Stimulated activated CD4-positive, alpha-beta T cell treated with anti-CD3 and anti-CD28 coated beads, Interleukin-4, amount 100 ng/mL, for 48 hours (primary cell): ENCODE measurements at places on chromosomes 11 and 22.
A peak's percentile ranks its signal among the peaks of the same experiment; 100 is the strongest.

- no peak for DNase-seq
Observed at GRCh38 chr11:107594736-107595135, 3.8 kb downstream of the ELMOD1 start.

GRCh38 chr11:133443206-133443747 lies 89.0 kb downstream of the OPCML start:
- DNase-seq: no peak

- DNase-seq: no peak
Observed at GRCh38 chr11:67418476-67419281, 3.2 kb downstream of the CARNS1 start.

DNA sequence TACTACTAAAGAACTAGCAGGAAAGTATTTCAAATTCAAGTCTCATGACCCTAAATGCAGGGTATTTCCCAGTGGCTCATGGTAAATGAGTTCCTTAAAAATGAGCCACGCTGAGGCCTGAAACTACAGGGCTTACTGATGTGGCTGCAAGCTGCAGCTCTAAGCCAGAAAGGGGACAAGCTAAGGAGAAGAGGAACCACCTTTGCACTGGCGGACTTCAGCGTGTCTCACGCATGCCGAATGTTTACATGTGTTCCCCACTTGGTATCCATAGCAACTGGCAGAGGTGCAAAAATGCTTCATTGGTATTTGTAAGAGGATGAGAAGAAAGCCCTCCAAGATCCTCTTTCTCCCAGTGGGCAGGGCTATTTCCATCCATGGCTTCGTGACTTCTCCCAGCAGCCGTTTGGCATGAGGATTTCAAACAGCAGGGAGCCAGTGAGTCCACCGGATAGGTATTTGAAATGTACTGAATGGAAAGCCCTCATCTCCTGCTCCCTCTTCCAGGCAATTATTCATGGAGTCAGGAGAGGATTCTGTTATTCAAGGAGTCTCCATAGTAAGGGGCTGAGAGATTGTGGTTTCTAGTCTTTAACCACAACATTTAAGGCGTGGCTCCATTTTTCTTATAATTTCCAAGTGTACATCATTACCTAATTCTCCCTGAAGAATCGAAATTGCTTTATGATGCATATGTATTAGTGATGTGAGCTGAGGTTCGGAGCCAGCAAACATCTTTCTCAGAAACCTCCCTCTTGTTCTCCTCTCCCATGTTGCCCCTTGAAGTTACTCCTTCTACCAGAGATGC lies 55.3 kb upstream of the CD44 start:
- DNase-seq: peak; percentile 52

GRCh38 chr11:62677714-62678113 lies 1.2 kb downstream of the UBXN1 start:
- no peak for DNase-seq
